ENCODE measurements at places on chromosomes 1 and 21. TPM values are rescaled to one million over a fixed set of nuclear protein-coding genes. Genes with fewer than 3 reads are reported as not detected.

ARHGEF16 gene
- not detected for total RNA-seq

DMBX1 gene
- total RNA-seq, result not detected

ANKRD34A gene
- 0.59 TPM for total RNA-seq

KRTAP13-2 gene
- total RNA-seq, result not detected

ACTN2 gene
- not detected for total RNA-seq

AGRN gene
- total RNA-seq, result 30.0 TPM

NGF gene
- total RNA-seq, result 3.8 TPM

VAV3 gene
- total RNA-seq, result 0.72 TPM

VWA5B1 gene
- total RNA-seq, result not detected

CBR1 gene
- 73.5 TPM for total RNA-seq
